ENCODE measurements at places on chromosomes 2 and 18. TPM values are rescaled to one million over a fixed set of nuclear protein-coding genes. Genes with fewer than 3 reads are reported as not detected.

BOK gene
- total RNA-seq, result 11.7 TPM

VWC2L gene
- not detected for total RNA-seq

- no peak for DNase-seq
Measured at GRCh38 chr2:239310401-239311061, 90.3 kb downstream of the HDAC4 start.

GRCh38 chr2:8790739-8791162 is 46.7 kb downstream of the KIDINS220 start:
- no peak for DNase-seq

All from M059J (cell line).